ENCODE measurements at places on chromosomes 1 and 21. TPM values are rescaled to one million over a fixed set of nuclear protein-coding genes. Genes with fewer than 3 reads are reported as not detected.

Gene GOLT1A
- total RNA-seq: 6.6 TPM

Gene NTRK1
- total RNA-seq: 0.18 TPM

Gene MAN1C1
- total RNA-seq: 0.77 TPM

Gene CTSS
- 15.5 TPM for total RNA-seq

Gene ESPN
- total RNA-seq: 1.2 TPM

Measured in A549 treated with Hydrocortisone at 1 μM for 4 hours (cell line).